ENCODE measurements at places on chromosomes 16 and 17.

GRCh38 chr16:1911467-1912214 is 6.6 kb downstream of the HS3ST6 start:
- DNase-seq = no peak

DNA sequence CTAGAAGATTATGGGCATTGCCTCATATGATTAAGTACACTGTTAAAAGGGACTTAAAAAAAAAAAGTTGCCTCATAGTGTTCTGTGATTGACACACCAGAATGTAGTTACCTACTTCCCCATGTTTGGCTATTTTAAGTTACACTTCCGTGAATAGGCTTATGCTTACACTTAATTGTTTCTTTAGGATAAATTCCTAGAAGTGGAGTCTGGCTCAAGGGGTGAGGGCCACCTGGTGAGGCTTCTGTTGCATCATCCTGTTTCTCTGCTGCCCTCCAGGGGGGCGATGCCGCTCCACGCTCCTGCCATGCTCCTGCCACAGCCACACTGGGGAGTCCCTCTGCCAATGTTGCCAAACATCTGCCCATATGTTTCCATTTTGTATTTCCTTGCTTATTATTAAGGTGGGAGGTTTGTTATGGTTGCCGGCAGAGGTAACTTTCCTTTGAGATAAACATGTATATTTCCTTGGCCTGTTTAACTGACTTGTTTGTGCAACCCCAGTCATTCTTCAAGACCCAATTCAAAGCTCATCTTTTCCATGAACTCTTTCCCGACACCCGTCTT is 73.1 kb downstream of the KSR1 start:
- no peak for DNase-seq

DNA sequence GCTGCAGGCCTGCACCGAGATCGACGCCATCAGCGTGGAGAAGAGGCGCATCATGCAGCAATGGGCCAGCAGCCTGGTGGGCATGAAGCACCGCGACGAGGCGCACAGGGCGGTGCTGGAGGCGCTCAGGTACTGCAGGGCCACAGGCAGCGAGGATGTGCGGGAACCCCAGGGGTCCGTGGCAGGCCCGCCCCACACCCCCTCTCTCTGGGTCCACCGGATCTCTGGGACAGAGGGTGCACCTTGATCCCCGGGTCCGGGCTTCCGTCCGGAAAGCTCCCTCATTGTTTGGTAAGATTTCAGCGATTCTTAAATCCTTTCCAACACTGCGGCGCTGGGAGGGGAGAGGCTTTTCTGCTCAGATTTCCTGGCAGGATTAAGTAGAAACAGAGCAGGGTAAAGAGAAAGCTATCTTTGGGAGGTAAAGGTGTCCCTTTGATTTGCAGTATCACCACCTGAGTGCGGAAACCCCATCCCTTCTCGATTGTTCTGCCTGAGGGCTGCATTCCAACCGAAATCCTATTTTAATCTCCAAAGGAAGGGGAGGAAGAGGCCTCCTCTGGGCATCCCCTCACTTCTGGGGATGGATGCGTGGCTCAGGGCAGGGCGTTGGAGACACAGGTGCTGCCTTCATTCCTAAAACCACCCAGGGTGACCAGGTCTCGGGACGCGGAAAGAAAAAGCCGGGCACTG is 29.2 kb downstream of the CCDC40 start:
- no peak for DNase-seq

- no peak for DNase-seq
Observed at GRCh38 chr16:78675951-78676792, 576.7 kb downstream of the WWOX start.

DNA sequence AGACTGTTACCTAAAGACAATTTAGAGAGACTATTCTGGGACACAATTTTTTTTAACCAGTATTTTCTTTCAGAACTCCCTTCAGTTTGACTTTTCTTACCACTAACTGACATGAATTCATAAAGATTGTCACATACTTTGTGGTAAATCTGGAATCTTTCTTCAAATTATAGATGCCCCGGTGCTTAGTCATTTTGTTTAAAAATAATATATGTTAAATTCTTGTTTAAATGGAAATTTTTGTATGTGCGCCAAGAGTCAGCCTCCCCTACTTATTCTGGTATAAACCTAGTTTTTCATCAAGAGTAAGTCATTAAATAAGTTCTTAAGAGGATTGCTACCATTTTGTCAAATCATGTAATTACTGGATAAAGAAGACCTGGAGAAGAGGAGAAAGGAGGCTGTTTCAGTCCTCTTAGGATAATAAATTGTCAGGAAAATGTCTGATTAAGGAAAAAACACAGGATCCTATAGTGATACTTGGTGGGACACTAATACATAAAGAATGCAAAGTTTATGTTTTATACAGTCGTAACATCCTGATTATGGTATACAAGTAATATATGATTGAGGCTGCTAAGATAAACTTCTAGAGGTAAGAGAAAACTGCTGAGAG is 424.4 kb downstream of the PMP22 start:
- no peak for DNase-seq

DNA sequence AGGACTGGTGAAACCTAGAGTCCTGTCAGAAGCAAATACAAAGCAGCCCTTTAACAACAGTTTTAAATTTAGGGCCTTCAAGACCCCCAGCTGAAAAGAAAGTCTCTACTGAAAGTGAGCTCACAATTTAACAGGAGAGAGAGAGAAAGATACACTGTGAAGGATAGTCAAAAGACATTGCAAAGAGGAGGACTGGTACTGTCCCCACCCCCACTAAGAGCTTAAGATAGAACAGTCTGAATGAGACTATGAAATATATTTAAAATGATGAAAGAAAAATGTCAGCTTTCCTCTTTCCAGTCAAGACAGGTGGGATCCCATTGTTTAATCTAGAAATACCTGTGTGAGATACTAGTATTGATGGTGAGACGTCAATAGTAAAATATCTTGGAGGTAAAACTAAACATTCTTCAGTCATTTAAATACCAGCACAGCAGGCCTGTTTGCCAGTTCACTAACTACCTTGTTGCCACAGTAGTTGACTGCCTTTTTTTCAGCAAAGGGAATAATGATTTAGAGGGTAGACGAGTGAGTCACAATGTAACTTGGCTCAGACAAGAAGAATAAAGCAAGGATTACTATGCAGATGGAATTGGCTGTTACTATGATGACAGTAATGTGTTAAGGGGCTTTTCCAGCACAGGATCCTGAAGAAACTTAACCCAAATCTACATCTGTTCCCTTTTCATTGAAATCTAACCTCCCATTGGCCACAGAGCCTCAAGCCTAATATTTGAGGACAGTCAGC is 47.2 kb upstream of the RASL10B start:
- DNase-seq = no peak

- no peak for DNase-seq
Observed at GRCh38 chr16:74216319-74216718, 80.3 kb upstream of the PSMD7 start.

- no peak for DNase-seq
Observed at GRCh38 chr17:64281962-64282752, 19.1 kb upstream of the TEX2 start.

GRCh38 chr16:62678796-62679195 is 642.6 kb upstream of the CDH8 start:
- no peak for DNase-seq

- DNase-seq = no peak
Observed at GRCh38 chr17:17999364-18000029, 26.8 kb downstream of the DRC3 start.

- no peak for DNase-seq
Observed at GRCh38 chr17:7046127-7046724, 2.3 kb upstream of the SLC16A11 start.

DNA sequence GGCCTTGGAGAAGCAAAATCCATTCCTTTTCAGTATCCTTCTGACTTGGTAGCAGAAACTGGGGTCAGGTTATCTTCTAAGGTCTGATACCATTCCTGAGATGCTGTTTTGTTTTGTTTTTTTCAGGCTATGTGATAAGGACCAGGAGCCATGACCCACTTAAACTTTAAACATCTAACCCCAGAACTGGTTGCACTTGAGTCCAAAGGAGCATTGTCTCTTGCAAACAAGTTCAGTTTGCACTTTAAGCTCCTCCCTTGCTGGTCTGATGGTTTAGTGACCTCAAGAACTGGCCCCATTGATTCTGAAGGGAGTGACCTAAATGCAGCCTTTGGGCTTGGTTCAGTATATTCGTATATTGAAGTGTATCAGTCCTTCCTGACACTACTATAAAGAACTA is 75.2 kb downstream of the ERCC4 start:
- DNase-seq = no peak

- no peak for DNase-seq
Observed at GRCh38 chr16:53712065-53712464, 8.1 kb downstream of the FTO start.

DNA sequence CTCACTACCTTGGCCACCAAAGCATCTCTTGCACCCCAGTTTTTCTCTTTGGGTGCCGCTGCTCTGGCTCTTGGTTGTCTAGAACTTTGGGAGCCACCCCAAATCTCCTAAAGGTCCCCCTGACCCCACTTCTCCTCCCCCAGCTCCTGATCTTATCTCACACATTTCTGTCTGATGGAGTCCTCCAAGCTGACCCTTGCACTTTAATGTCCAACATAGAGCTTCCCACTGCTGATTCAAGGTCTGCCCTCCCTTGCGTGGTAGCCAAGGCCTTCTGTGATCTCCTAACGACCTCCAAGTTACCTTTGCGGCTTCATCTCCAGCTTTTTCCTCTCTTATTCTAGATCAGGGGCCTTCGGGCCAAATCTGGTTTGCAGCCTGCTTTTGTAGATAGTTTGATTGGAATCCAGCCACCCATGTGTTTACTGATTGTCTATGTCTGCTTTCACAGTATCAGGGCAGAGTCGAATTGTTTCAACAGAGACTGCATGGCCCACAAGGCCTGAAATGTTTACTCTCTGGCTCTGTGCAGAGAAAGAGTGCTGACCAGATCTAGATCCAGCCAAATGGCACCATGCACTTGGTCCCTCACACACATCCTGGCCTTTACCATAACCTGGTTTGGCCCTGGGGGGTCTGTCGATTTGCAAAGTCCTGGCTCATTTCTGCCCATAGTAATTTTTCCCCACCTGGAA is 168.6 kb downstream of the HAPSTR1 start:
- no peak for DNase-seq

GRCh38 chr16:4917117-4917516 is 19.8 kb downstream of the PPL start:
- no peak for DNase-seq

DNA sequence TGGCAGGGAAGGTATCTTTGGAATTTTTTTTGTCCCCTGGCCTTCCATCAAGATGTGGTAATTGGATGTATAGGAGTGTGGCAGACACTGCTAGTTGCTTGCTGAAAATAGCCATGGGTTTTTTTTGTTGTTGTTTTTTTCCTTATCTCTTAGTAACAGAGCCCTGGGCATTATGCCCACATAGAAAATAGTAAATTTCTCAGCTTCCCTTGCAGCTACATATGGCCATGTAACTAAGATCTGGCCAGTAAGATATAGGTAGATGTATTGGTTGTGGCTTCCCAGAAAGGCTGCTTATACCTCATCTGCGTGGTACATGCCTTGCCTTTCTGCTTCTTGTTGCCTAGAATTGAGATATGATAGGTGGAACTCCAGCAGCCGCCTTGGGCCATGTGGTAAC is 349.9 kb downstream of the CPPED1 start:
- no peak for DNase-seq

GRCh38 chr17:66459811-66460270 is 157.4 kb downstream of the PRKCA start:
- no peak for DNase-seq

GRCh38 chr17:2888326-2888725 is 92.1 kb downstream of the RAP1GAP2 start:
- no peak for DNase-seq

All from CMK (cell line).